ENCODE measurements at places on chromosomes 6 and 20.

- DNase-seq, result no peak
Observed at GRCh38 chr6:136684466-136684865, 107.8 kb downstream of the MAP3K5 start.

DNA sequence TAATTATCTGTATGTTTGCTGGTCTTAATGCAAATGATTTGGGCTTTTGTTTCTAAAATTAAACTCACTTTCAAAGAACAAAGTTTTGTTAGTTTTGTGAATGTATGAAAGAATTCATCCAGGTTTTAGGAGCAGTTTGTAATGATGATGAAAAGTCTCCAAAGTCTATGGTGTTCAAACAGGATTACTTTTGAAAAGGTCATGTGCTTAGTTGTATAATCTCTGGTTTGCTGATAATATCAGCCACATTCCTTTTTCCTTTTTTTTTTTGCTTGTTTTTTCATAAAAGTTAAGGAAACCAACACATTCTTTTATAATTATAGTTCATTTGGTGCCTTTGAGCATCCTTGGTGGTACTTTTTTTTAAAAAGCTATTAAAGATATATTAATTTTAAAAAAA is 88.9 kb downstream of the RTN4IP1 start:
- DNase-seq, result no peak

DNA sequence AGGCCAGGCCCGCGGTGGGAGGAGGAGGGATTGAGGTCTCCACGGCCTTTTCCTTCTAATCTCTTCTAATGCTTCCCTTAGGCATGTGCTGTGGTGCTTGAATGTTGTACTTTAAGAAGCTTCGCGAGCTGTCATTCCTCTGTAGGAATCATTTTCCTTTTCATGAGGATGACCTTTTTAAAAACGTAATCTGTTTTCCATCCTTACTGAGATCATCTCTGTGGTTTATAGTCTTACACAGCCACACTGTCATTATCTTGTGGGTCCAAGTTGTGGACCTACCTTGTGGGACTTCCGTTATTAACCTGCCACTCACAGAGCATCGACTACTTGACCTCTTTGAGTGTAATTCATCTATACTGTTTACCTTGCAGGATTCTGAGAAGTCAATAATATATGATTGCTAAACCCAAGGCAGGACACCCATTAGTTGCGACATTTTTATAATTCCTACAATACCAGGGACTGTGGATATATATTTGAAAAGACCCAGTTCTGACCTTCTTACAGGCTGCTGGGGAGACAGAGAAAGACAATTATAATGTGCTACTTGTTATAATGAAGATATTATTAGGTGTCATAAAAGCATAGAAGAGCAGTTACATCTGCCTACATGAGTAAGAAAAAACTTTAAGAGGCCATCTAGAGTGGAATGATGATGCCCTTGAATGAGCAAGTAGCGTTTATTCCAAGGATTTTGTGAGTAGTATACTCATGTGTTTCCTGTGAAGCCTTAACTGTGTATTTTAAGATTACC is 842 bp downstream of the SLC25A27 start:
- DNase-seq, result peak; percentile 0

DNA sequence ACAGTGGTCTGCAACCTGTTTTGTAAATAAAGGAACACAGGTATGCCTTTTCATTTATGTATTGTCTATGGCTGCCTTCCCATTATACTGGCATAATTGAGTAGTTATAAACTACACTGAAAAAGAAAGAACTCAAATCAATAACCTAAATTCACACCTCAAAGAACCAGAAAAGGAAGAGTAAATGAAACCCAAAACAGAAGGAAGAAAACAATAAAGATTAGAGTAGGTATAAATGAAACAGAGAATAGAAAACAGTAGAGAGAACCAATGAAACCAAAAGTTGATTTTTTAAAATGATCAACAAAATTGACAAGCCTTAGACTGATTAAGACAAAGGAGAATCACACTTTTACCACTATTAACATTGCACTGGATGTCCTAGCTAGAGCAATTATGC is 34.7 kb downstream of the FAM184A start:
- no peak for DNase-seq

DNA sequence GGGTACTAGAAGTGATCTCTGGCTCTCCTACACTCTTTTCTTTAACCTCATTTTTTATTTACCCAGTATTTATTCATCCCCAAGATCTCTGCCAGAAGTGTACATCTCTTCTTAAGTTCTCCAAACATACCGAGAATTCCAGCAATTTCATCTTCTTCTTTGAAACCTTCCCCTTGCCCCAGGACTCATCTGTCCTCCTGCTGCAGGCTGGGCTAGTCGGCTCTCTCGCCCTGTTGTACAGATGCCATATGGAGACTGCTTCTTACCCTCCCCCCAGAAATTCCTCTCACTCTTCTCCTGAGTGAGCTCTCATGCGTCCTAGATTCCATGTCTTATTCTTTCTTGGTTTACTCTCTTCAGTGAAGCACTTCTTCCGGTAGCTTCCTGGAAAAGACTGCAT is 21.9 kb upstream of the PNRC1 start:
- DNase-seq, result no peak

GRCh38 chr6:45822246-45822812 is 193.3 kb downstream of the CLIC5 start:
- no peak for DNase-seq

DNA sequence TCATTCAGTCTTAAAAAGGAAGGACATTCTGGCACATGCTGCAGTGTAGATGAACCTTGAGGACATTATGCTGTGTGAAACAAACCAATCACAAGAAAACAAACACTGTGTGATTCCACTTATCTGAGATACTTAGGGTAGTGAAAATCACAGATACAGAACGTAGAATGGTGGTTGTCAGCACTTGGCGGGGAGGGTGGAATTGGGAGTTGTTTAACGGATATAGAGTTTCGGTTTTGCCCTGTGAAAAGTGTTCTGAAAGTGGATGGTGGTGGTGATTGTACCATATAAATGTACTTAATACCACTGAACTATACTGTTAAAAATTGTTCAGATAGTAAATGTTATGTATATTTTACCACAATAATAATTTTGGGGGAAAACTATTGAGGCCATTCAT is 18.4 kb downstream of the KAT14 start:
- DNase-seq, result no peak

DNA sequence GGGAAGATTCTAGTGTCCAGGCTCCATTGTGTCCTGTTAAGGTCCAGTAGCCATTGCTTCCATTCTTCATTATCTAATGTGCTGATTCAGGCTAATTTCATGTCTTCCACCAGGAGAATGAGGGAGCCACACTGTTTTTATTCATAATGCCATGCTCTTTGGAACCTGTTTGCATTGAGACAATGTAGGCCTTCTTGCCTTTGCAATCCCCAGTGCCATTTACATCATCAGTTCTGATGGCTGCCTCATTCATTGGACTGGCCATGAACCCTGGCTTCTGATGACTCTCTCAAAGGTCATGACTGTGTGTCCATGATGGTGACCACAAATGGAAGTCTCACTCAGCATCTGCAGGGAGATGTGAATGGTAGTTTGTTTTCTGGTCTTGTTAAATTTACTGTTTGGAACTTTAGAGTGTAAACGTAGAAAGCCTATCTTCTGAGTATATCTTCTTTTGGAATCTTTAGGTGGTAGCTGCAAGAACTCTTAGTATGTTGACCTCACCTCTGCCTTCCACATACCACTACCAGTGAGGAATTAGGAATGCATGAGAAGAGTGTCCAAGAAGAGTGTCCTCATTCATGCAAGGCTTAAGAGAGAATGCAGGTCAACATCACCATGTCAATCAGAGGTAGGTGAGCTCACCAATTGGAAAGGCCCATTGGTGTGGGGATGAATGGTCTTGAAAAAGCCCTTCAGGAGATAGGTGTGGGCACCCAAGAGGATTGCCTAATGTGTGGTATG is 42.9 kb upstream of the ZFP64 start:
- DNase-seq, result no peak

DNA sequence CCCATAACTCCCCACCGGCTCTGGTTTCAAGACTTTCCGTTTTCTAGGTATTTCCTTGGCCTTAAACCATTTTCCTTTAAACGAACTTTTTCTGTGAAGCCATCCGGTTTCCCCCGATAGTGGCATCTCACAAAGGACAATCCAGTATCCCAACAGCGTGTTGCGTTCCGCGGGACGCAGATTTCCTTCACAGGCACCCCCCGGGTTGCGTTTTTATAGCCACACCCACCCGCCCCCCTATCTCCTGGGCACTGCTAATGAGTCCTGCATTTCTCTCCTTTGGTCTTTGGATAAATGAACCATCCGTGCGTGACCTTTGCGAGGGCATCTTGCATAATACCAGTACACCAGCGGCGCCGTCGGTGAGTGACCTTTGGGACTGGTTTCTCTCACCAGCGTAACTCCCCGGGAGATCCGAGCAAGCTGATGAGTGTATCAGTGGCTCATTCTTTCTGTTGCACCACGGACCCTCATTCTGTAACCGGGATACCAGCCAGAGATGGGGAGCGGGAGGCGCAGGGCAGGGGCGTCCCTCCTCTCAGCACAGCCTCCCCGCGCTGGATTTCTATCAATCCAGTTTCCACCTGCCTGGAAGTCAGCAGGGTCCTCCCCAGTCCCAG is 586 bp upstream of the NQO2 start:
- DNase-seq, result peak; percentile 82

Data from ACHN (cell line).